ENCODE measurements at places on chromosomes 11 and 22.

- no peak for DNase-seq
Measured at GRCh38 chr11:119012629-119013170, 5.4 kb downstream of the RPS25 start.

GRCh38 chr22:44994399-44995104 is 15.3 kb downstream of the PHF21B start:
- DNase-seq, result no peak

- DNase-seq, result no peak
Measured at GRCh38 chr22:47092896-47093311, 330.5 kb downstream of the TBC1D22A start.

- no peak for DNase-seq
Measured at GRCh38 chr11:78654866-78655265, 80.2 kb upstream of the NARS2 start.

GRCh38 chr22:45911601-45912271 is 65.2 kb downstream of the WNT7B start:
- no peak for DNase-seq

DNA sequence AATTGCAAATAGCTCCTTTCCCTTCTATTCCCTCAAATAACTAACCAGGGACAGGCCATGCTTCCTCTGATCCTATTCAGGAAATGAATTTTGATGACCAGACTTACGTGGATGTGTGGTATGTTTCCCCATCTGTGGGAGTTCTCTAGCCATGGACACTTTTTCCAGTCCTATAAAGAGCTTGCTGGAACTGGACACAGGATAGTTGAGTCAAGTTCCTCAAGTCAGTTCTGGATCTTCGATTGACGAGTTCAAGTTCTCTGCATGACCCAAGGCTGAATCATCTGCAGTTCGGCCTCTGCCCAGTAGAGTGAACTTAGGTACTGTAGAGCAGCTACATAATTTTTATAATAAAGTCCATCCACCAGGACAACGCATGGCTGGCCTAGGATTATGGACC is 52.7 kb upstream of the CCND1 start:
- no peak for DNase-seq

GRCh38 chr22:43151251-43152002 is at the start of gene TSPO:
TSS of gene TSPO (plus strand) at chr22:43151559. CDS start at chr22:43159239, 7,680 bp downstream.
- peak; percentile 73 for DNase-seq

Data from stimulated activated CD8-positive, alpha-beta memory T cell treated with anti-CD3 and anti-CD28 coated beads, Interleukin-4, amount 100 ng/mL, for 48 hours (primary cell).